Smooth muscle cell of bladder (primary cell): ENCODE measurements at places on chromosomes 5 and 9. TPM values are rescaled to one million over a fixed set of nuclear protein-coding genes. Genes with fewer than 3 reads are reported as not detected.

Gene SCGB3A2
- not detected in 2 replicates for total RNA-seq

Gene IL7R
- total RNA-seq, result 6.4 and 8.8 TPM in 2 replicates

Gene ANKRD31
- total RNA-seq, result 0.09 and 0.14 TPM in 2 replicates

Gene CREBRF
- total RNA-seq, result 22.5 and 25.4 TPM in 2 replicates

Gene TMEM250
- total RNA-seq, result 24.7 and 48.6 TPM in 2 replicates

Gene SCGB3A1
- total RNA-seq, result not detected in 2 replicates

Gene CTNND2
- not detected in 2 replicates for total RNA-seq
